ENCODE measurements at places on chromosomes 2 and 18. TPM values are rescaled to one million over a fixed set of nuclear protein-coding genes. Genes with fewer than 3 reads are reported as not detected.

GRCh38 chr18:48227206-48227605, 182.0 kb downstream of the ZBTB7C start:
- no peak for DNase-seq

- DNase-seq = peak; percentile 28
Observed at GRCh38 chr2:85950743-85951142, 62.0 kb upstream of the ST3GAL5 start.

DNA sequence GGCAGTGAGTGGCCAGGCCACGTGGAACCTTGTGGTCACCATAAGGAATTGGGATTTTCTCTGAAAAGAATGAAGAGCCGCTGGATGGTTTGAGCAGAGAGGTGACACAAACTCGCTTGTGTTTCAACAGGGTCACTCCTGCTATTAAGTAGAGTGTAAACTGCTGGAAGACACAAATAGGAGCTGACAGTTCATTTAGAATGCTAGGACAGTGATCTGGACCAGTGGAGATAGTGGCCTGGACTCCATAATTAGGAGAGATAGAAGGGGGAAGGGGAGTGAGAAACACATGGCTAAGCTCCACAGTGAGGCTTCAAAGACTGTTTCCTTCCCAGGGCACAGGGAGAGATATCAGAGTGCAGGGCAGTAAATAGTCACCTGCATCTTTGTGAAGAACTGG, 381.1 kb upstream of the ST6GAL2 start:
- DNase-seq = no peak

- peak; percentile 70 for DNase-seq
Observed at GRCh38 chr2:60555066-60555782, 1.8 kb upstream of the BCL11A start.

GRCh38 chr18:37251679-37252078, 313.9 kb downstream of the CELF4 start:
- no peak for DNase-seq

GRCh38 chr18:6069103-6069502, 173.8 kb upstream of the TMEM200C start:
- no peak for DNase-seq

GRCh38 chr2:144521686-144522085, 1.8 kb upstream of the ZEB2 start:
- no peak for DNase-seq

DNA sequence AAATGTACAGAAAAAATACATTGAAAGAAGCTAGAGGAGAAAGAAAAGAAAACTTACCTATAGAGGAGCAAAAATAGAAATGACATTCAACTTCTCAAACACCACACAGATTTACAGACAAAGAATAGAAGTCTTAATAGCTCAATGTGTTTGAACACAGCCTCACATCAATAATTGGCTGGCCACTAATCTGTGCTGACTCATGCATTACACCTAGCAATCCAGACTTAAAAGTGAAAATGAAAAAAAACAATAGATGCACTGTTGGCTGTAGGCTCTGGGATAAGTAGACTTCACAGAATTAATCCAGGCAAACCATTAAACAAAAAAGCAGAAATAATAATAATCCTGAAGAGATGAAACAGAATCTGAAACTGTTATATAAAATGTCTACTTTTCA, 961.3 kb upstream of the CELF4 start:
- DNase-seq = no peak

DNA sequence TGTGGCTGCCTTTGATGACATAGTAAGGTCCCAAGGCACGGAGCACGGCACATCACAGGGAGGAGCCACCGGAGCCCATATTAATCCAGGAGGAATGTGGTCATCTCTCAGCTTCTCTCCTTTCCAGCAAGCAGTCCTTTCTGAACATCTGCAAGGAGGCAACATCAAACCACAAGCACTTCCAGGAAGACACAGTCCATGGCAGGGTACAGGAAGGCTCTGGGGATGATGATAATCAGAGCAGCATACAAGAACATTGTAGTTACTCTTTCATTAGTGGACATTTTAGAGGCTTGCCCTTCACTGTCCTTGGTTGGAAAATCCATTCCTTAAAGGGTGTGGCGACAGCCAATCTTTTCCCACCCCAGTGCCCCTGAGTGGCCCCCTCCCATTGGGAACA, 31.1 kb downstream of the YPEL5 start:
- no peak for DNase-seq

DNA sequence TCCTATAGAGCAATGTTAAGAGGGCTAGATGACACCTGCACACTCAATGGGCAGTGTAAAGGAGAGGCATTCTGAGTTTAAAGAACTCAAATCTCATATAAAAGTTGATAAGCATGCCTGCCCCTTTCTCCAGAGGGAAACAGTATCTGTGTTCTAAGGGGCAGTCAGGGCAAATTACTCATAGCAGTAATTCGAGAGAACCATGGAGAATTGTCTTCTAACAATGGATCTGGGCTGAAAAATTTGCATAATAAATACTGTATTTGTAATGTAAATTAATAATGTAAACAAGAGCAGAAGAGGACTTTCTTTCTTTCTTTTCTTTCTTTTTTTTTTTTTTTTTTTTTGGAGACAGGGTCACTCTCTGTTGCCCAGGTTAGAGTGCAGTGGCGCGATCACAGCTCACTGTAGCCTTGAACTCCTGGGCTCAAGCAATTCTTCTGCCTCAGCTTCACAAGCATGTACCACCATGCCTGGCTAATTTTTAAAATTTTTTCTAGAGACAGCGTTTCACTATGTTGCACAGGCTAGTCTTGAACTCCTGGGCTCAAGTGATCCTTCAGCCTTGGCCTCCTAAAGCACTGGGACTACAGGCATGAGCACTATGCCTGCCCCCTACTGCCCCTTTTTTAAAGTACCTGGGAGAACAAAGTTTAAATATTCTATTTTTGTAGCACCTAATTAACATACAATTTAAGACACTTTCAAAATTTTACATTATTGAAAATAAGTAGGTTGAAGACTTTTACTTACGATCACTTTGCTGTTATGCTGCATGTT, 70.6 kb downstream of the OTX1 start:
- no peak for DNase-seq

GRCh38 chr2:29687121-29687520, 234.3 kb downstream of the ALK start:
- DNase-seq = no peak

- no peak for DNase-seq
Observed at GRCh38 chr18:28791101-28791500, 614.2 kb upstream of the CDH2 start.

GRCh38 chr2:97924194-97924593, 71.6 kb downstream of the TMEM131 start:
- DNase-seq = no peak

- no peak for DNase-seq
Observed at GRCh38 chr18:43013486-43013885, 102.0 kb downstream of the RIT2 start.

GRCh38 chr2:182649316-182649715, 66.7 kb upstream of the DNAJC10 start:
- peak; percentile 61 for DNase-seq

GRCh38 chr2:110843496-110843895, 111.1 kb downstream of the ACOXL start:
- no peak for DNase-seq

- DNase-seq = peak; percentile 23
Observed at GRCh38 chr2:218860950-218861381, 1.4 kb downstream of the WNT6 start.

DNA sequence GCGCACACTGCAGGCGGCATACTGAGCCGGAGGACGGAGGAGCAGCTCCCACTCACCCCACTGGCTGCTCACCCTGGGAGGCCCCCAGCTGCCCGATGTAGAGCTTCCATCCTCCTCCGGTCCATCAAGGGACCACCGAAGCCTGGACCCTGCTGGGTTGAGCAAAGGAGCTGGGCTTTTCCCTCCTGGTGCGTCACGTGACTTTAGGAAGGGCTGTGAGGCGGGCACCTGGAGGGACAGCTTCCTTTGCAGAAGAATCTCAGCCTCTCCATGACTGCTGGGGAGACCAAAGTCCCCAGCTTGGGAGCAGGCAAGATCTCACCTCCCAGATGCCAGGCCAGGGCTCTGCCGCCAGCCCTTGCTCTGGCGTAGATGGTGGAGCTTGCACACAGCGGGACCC, 102.7 kb downstream of the TWIST2 start:
- DNase-seq = no peak

DNA sequence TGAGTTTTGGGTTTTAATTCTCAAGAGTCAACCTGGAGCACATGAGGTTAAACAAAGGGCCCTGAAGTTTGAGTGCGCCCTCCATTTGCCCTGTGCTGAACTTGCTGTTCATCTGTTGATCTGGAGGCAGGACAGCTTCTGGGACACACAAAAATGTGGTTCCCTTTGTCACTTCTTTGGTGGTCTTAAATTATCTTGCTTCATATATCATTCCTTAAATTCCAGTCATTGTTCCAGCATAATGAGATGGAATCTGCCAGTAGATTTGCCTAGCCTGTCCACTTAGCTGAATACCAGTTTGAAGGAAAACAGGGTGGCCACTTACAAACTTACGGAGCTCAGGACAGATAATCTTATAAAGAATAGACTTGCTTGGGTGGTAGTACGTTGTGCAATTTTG, 916 bp downstream of the CETN1 start:
- no peak for DNase-seq

GRCh38 chr2:240387669-240388358, 47.6 kb upstream of the GPC1 start:
- peak; percentile 67 for DNase-seq

DNA sequence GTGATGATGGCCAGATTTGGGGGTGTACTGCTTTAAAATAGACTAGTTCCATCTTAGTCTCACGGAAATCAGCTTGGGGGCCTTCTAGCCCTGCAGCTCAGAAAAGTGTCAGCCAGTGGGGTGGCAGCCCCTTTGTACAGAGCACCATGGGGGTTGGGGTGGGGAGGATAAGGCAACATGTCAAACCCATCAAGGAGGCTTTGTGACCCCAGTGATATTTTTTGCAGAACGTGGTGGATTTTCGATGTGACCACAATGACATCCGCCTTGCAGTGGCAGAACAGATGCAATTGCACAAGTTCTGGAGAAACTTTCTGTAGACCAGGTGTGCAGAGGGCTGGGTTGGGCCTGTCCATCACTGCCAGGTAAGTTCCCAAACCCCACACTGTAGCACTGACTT, 3.0 kb upstream of the CD8A start:
- DNase-seq = no peak

- DNase-seq = no peak
Observed at GRCh38 chr2:138699421-138699820, 80.8 kb downstream of the NXPH2 start.

DNA sequence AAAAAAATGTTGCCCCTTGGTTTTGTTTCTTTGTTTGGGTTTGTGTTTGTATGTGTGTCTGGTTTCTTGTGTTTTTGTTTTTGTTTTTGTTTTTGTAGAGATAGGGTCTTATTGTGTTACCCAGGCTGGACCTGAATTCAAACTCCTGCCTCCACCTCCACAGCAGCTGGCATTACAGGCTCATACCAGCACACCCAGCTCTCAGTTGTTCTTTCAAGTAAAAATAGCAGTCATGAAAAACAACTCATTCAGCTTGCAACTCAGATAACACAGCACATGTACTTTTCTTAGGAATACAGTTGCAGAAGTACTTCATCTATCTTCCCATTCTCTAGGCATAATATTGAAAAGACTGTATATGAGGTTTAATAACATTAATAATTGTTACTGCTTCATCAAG, 37.0 kb downstream of the ZC3H8 start:
- DNase-seq = no peak

DNA sequence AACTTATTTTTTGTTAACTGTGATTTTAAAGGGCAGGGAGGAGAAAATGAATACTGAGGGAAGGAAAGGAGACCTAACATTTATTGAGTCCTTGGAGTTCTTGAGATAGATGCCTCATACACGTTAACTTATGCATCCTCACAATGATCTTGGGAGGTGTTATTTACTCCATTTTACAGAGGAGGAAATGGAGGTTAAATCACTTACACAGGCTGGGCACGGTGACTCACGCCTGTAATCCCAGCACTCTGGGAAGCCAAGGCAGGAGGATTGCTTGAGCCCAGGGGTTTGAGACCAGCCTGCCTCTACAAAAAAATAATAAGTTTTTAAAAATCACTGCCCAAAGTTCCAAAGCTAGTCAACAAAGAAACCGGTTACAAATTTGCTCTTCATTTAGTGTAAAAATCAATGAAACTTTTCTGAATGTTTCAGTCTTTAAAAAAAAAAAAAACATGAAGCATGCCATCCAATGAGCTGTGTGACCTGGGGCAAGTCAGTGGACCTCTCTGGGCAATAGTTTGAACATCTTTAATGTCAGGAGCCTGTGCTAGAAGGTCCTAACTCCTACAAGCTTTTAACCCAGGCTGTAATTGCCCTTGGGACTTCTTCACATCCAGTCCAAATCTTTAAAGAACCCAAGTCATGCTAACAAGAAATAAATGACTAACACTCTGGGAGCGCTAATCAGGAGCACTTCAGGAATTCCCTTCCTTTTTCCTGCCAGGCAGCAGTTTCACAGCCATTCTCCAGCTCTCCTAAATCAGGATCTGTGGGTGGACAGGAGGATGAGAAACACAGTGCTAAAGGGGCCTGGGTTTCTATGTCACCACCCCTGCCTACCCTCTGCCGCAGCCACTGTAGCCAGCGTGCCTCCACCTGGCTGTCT, 176.4 kb downstream of the TMEM247 start:
- DNase-seq = peak; percentile 43

DNA sequence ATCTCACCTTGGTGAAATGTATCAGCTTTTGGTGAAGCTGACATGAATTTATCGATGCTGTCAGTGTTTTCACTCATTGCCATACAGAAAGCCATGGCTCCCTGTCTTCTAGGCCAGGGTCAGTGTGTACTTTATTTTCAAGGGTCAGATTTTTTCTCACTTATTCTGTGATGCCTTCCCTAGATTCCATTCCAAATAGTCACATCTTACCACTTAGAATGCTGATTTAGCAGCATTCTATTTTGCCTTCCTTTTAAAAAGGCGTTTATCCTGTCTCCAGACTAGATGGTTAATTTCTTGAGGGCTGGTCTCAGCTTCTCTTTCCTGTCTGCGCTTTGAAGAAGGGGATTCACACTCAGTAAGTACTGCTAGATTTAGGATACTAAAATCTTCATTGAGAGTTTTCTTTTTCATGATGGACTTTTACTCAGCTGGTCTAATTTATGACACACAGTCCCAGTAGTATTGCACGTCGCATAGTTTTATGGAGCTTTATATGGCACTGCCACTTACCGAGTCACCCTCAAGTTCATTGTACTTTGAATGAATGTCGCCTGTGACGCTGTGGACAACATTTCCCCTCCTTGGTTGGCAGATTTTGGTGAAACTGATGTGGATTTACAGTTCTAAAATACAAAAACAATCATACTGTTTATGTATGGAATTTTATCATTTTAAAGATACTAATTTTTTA, 194.0 kb downstream of the ZNF407 start:
- DNase-seq = no peak

GRCh38 chr18:74251297-74252038, 40.3 kb downstream of the CYB5A start:
- peak; percentile 25 for DNase-seq

CXCR1 gene
- not detected for total RNA-seq

SIX3 gene
- not detected for total RNA-seq

SPRED2 gene
- total RNA-seq = 1.7 TPM

UGT1A9 gene
- total RNA-seq = not detected

C18orf54 gene
- 5.2 TPM for total RNA-seq

UGT1A3 gene
- total RNA-seq = not detected

MRPS9 gene
- 16.3 TPM for total RNA-seq

C2orf78 gene
- not detected for total RNA-seq

HRH4 gene
- not detected for total RNA-seq

R3HDM1 gene
- 5.0 TPM for total RNA-seq

CDK15 gene
- not detected for total RNA-seq

PLB1 gene
- total RNA-seq = 0.22 TPM

All from lung microvascular endothelial cell (primary cell).